ENCODE measurements at places on chromosomes 16 and 17.

GRCh38 chr17:74748279-74748528, 224 bp upstream of the NHERF1 start:
- DNase-seq, result no peak

DNA sequence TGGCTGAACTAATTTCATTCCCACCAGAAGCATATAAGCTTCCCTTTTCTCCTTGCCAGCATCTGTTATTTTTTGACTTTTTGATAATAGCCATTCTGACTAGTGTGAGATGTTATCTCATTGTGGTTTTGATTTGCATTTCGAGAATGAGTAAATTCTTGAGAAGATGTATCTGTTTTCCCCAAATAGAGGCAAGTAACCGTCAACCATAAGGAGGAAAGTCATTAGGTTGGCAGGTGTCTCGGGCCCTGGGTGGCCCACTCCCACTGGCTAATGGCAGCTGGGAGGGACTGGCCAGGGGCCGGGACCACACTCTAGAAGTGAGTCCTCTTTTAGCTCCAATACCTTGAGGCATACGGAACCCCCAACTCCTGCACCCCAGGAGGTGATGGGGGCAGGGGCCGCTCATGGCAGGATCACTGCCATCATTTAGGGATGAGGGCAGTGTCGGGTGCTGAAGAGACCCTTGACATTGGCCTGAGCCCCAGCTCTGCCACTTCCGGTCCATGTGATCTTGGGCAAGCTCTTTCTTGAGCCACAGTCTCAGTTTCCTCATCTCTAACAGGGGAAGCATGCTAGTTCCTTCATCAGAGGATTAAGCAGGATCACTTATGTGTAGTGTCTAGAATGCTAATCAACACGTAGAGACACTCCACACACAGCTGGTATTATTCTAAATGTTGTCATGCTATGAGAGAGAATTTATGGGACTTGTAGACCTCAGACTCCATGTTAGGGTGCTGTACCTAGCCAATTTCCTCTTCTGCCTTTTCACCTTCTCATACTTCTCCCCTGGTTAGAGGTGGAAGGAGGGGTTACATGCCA, 44.3 kb downstream of the RGS9 start:
- peak; percentile 89 for DNase-seq

GRCh38 chr17:14997290-14997689, 267.8 kb downstream of the PMP22 start:
- no peak for DNase-seq

GRCh38 chr16:88622866-88623265, 15.5 kb upstream of the IL17C start:
- no peak for DNase-seq

DNA sequence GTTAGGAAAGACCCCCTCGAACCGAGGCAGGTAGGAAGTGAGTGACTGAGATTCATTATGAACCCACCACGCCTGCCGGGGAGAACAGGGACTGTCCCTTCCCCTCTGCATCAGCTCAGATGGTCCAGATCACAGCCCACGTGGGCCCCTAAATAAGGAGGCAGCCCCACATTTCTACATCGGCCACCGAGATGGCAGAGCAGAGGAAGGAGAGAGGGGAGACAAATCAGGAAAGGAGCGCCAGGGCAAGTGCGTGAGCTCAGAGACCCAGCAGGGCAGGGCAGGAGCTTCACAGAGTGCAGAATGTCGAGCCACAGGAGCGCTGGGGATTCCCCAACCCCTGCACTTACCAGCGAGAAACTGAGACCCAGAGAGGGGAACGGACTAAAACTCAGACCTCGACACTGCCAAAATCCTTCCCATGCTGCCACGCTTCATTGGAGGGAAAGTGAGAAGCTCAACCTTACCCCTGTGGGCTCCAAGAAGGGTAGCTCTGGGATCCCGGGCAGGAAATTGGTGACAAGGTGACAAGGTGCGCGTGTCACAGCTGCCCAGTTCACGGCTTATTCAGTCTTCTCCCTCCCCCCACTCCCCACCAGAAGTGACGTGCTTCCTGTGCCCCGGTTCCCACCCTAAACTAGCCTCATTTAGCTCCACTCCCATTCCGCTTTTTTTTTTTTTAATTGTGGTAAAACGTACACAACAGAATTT, at the start of gene ICAM2:
Gene ICAM2 (minus strand): TSS at position 578 of the 711 bp plus-strand sequence. CDS start 13,942 bp downstream, outside the sequence.
- DNase-seq, result peak; percentile 85

- no peak for DNase-seq
Observed at GRCh38 chr16:49354991-49355390, 18.6 kb upstream of the C16orf78 start.

DNA sequence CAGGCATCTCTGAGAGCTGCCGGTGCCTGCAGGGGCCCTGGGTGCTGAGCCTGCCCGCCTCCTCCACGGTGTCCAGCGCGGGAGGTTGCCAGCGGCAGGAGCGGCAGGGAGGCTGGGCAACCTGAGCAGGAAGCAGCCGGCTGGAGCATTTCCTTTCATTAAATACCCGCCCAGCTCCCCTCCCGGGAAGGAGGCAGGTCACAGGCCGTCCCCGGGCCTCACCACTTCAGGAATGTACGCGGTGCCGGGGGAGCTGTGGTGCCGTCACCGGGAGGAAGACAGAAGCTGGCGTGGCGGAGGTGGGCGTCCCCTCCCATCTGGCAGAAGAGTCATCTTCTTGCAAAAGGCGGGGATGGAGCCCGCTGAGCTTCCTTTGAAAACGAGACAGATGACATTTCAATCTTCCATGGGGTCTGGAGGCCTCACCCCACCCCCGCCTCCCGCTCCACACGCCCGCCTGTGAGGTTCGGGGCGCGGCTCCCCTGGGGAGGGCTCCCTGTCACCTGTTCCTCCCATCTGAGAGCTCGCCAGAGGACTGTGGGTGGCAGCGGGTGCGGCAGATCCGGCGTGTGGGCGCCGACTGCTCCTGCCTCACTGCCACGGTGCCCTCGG, 16.0 kb downstream of the SOX8 start:
- no peak for DNase-seq

DNA sequence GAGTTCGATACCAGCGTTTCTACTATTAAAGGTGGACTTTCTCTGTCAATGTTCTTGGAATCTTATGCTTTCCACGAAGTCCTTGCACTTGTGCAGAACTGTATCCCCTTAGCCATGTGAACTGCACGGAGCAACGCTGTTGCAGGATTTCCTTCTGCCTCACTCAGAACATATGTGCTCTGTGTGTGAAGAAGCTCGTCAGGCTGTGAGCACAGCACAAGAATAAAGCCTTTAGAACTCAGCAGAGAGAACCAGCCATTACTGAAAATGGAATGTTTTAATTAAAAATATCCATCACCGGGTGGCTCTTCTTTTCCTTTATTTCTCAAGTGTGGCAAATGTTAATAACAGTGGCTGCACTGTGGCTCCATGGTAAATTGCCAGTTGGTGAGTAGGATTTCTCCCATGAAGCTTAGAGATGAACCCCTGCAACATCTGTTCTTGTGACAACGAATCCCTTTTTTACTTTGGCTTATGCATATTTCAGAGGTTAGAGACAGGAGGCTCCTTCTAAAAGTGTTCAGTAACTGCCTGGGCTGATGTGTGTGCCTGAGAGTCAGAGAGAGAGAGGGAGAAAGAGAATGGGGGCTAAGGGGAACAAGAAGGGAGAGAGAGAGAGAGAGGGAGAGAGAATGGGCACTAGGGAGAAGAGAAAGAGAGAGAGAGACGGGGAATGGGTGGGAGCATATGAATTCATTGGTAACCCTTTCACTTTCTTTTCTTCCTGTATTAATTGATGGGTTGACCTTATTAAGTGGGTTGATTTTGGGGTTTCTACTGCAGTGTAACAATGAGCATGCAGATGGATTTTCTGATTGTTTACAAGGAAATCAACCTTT, 50.0 kb downstream of the RPTOR start:
- no peak for DNase-seq

GRCh38 chr16:11316331-11317015, 28.8 kb upstream of the RMI2 start:
- DNase-seq, result no peak

DNA sequence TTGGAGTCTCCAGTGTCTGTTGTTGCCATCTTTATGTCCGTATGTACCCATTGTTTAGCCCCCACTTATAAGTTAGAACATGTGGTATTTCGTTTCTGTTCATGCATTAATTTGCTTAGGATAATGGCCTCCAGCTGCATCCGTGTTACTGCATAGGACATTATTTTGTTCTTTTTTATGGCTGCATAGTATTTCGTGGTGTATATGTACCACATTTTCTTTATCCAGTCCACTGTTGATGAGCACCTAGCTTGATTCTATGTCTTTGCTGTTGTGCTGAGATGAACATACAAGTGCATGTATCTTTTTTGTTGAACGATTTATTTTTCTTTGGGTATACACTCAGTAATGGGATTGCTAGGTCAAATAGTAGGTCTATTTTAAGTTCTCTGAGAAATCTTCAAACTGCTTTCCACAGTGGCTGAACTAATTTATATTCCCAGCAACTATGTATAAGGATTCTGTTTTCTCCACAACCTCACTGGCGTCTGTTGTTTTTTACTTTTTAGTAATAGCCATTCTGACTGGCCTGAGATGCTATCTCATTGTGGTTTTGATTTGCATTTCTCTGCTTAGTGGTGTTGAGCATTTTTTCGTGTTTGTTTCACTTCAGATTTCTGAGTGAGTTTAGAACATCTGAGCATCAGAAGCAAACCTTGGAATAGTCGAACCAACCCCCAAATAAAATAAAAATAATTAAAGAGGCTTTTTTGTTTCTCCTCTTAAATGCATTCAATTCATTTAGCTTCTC, 304.7 kb downstream of the ZFHX3 start:
- no peak for DNase-seq

- peak; percentile 31 for DNase-seq
Observed at GRCh38 chr17:39461926-39462569, 762 bp downstream of the CDK12 start.

GRCh38 chr16:19886073-19886941, 1.7 kb upstream of the GPRC5B start:
- DNase-seq, result peak; percentile 52

All from GM06990 (cell line).